ENCODE measurements at places on chromosomes 2 and 18. TPM values are rescaled to one million over a fixed set of nuclear protein-coding genes. Genes with fewer than 3 reads are reported as not detected.

DNA sequence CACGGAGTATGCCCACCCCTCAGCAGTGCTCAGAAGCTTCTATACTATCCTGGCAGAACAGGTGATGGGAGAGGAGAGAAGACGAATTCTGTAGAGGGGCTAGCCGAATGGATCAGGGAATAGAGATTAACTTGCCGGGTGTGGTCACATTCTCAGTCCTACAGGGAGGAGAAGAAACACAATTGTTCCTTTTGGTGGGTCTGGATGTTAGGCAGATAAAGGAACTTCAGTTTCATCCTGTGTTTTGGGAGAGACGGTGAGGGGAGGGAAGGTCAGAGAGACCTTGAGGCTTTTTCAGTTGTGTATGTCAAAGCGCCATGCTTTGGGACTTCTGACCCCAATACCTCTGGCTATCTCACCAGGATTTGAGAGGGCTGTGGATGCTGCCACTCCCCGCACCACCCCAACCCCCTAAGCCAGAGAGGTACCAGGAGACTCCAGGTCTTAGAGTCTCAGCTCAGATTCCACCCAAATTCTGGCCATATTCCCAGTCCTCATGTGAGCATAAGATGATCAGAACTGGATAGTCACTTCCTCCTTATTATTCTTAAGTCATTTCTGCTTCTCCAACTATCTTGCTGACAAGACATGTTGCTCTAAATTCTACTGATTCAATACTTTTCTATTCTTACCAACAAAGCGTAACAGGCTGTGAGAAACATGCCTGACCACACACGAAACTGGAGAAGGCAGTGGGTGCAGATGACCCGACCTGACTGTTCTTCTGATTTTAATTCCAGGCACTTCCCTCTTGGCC is 2.3 kb upstream of the TMEM37 start:
- no peaks in the 10 kb centered on the region for H3K27me3 ChIP-seq
- no peak overlapping the region for H3K27ac ChIP-seq
- DNase-seq = no peak
- no peaks in the 10 kb centered on the region for H3K36me3 ChIP-seq
- H3K4me1 ChIP-seq = peaks cover 58% of the 10 kb centered on the region

- no peak for DNase-seq
- H3K27me3 ChIP-seq = no peaks in the 10 kb centered on the region
- no peaks in the 10 kb centered on the region for H3K4me1 ChIP-seq
- H3K4me3 ChIP-seq = no peak overlapping the region
- H3K27ac ChIP-seq = peak overlapping the region; percentile 15
These were observed 38.3 kb downstream of the TMEM17 start for GRCh38 chr2:62467475-62468321.

- no peak for DNase-seq
- no peaks in the 10 kb centered on the region for H3K27me3 ChIP-seq
- H3K36me3 ChIP-seq = no peaks in the 10 kb centered on the region
- H3K4me3 ChIP-seq = no peak overlapping the region
- H3K27ac ChIP-seq = no peak overlapping the region
These were observed 41.4 kb downstream of the TMEM182 start for GRCh38 chr2:102803041-102803896.

DNA sequence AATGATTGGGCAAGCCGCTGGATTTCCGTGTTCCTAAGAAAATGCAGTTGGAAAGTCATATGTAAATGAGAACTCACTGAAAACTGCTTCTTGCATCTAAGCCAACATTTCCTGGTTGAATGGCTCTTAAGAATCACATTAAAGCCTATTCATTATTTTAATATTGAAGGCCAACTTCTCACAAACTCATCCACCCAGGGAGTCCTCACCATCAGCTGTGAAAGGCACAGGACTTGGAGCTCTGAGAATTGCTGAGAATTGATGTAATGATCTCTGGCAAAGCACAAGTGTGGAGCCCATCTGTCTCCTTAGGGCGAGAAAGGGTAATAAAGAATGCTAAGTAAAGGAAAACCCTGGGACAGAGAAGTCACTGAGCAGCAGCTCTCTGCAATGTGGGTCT is 55.9 kb upstream of the APCDD1 start:
- H3K4me1 ChIP-seq = no peaks in the 10 kb centered on the region
- H3K4me3 ChIP-seq = no peak overlapping the region
- no peak overlapping the region for H3K27ac ChIP-seq
- no peaks in the 10 kb centered on the region for H3K27me3 ChIP-seq

LRP1B gene
- 0.52 TPM for total RNA-seq
